Uterus (tissue), 4 donors: ENCODE measurements at places on chromosomes 5 and 9.

- peak; percentile 89 for DNase-seq
These were observed 39.0 kb downstream of the ERGIC1 start for GRCh38 chr5:172872997-172873491.

DNA sequence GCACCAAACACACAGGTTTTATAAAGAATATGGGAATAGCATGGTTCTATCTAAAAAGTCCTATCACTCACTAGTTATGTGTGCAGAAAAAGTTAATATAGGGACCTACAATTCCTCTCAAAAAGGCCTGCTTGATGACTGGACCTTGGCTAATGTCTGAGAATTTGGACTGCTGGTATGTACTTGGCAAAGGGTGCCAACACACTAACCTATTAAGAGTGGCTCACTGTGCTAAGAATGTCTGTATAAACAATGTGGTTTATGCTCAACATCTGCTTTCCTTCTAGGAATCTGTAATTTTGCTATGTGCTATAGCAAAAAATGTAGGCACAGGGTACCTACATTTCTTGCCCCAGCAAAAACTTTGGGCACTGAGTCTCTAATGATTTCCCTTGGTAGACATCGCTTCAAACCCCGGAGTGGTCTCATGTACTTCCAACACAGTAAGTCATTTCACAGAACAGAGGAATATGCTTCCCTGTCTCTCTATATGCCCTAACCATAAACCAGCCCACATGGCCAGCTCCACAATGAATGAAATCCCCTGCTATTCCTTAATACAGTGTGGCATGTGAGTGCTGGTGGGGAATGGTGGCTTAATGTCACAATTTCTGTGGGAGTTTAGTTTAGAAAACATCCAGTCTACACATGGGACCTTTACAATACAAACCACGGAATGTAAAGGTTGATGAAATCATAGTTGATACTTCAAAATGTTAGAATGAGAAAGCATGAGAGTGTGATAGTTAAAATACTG lies 101.7 kb downstream of the UBAP2 start:
- no peak for DNase-seq

DNA sequence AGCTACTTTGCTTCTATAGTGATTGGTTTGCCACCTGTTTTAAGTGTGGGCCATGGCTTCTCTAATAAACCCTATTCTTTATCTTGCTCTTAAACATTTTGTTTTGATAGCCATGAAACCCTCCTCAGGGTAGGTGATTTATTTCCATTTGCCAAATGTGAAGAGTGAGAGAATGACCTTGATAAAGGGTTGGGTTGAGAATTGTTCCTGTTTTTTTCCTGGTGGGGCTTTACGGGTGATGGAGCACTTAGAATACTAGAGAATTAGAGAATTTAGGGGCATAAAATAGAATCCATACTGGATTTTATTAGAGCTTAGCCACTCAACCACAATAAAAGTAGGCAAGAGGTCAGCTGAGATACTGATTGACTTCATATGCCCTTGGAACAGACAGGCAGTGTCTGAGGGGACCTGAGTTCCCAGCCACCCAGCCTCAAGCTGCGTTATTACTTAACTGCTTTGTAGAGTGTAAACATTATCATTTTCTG lies 68.9 kb downstream of the COMMD10 start:
- DNase-seq, result no peak

GRCh38 chr5:134515801-134516200 lies 9.7 kb upstream of the JADE2 start:
- DNase-seq, result no peak

DNA sequence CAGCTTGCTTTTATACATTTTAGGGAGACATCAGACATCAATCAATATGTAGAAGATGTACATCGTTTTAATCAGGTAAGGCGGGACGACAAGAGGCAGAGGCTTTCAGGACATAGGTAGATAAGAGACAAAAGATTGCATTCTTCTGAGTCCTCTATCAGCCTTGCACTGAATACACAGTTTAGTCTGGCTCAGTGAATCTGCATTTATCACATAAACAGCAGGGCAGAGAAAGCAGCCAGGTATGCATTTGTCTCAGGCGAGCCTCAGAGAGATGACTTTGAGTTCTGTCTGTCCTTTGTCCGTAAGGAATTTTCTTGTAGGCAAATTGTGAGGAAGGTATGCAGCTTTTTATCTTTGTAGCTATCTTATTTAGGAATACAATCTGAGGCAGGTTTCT lies 202.8 kb upstream of the TAS2R1 start:
- DNase-seq, result no peak

DNA sequence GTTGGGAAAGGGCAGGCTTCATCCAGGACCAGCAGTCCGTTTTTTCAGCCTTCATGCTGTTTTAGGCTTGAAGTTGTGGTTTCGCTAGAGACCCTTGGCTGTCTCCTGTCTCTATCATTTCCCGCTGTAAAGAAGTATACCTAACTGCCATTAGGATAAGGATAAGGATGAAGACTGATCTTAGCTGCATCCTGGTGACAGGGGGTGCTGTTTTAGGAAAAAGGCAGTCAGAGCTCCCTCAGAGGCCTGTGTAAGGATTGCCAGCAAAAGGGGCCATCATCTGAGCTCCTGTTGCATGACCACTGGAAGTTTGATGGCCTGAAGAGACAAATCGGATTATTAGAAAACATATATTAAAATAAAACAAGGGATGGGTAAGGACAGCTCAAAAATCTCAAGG lies 64.8 kb upstream of the FGF10 start:
- no peak for DNase-seq

DNA sequence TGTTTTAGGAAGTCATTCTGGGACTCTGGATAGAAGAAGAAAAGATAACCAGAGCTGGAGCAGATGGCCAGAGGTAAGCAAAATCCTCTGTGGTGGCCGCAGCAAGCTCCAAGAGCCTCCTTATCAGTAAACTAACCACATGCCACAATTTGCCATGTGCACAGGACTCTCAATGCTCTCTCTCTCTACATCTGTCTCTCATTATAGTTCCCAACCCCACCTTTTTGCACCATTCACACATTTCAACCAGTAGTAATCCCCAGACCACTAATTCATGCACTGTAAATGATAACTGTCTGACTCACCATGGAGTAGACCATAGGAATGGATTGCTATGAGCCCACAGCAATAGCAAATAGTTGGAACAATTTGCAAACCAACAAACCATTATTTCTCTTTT lies 526.1 kb downstream of the TLR4 start:
- DNase-seq, result no peak

- DNase-seq, result no peak
These were observed 1384.3 kb upstream of the WWC1 start for GRCh38 chr5:166906991-166907713.

DNA sequence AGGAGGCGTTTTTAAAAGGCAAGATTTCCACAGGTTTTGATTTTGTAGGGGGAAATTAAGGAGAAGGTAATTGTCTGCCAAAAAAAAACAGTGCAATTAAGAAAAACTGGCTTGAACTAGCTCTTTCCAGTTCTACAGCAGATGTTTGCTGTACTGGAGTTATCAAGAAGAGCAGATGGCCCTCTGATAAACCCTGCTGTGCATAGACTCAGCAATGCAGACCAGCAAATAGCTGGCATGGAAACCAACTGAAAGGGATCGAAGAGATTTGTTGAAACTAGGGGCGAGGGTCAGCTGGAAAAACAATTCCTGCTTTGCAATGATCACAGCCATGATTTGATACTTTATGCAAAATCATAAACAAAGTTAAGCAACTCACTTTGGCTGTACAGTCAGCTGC lies 17.8 kb upstream of the BHMT start:
- DNase-seq, result no peak
